Mesenchymal stem cell (in vitro differentiated cells and primary cell): ENCODE measurements at places on chromosomes 2 and 18.

DNA sequence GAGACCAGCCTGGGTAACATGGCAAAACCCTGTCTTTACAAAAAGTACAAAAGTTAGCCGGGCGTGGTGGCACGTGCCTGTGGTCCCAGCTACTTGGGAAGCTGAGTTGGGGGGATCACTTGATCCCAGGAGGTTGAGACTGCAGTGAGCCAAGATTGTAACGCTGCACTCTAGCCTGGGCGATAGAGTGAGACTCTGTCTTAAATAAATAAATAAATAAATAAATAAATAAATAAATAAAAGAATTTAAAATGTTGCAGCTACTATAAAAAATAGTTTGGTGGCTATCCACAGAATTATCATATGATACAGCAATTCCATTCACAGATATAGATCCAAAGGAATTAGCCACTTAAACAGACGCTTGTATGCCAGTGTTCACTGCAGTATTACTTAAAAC is 49.6 kb upstream of the AMMECR1L start:
- DNase-seq: no peak

DNA sequence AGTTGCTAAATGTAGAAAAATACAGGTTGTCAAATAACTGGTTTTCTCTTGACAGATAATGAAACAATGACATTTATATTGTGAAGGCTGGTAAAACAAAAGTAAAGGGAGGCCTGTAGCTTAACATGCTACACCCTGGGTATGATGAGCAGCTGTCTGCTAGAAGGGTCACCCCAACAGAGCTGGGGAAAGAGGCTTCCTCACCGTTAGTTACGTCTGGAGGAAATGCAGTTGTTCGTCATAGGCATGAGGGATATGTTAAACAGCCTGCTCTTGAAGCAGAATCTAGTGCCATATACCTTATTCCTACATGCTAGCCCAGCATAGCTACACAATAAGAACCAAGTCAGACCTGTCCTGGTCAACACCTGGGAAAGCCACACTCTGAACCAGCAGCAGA is 49.9 kb downstream of the LPIN2 start:
- DNase-seq: no peak

DNA sequence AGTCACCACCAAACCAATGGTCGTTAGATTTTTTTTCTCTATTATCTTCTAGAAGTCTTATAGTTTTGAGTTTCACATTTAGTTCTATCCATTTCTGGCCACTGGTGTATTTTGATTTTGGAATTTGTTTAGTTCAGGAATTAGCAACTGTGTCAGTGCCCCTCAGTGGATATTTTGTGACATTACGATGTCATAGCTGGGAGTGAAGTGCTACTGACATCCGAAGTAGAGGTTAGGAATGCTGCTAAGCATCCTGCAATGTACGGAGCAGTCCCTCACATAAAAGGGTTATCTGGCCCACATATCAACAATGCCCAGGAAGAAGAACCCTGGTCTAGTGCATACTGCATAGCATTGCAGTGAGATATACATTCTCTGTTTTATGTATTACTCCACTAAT is 157.4 kb upstream of the RGPD4 start:
- DNase-seq: peak; percentile 4

GRCh38 chr18:34707670-34708069 is 2.4 kb upstream of the DTNA start:
- peak; percentile 95 for DNase-seq

DNA sequence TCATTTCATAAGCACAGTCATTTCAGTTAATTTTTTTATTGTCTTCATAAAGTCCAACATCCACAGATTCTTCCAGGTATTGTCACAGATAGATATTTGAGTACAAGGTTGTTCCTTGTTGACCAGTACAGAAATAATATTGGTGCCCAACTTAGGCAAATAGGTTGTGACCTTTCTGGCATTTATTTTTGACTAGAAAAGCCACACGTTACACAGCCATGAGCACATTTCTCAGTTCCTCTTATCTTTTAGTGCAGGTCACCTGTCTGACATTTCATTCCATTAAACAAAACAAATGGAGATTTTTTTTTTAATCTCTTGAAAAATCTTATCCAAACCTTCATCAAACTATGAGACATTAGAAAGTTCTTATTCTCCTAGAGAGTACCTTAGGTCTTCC is 428.8 kb downstream of the ZNF521 start:
- no peak for DNase-seq

DNA sequence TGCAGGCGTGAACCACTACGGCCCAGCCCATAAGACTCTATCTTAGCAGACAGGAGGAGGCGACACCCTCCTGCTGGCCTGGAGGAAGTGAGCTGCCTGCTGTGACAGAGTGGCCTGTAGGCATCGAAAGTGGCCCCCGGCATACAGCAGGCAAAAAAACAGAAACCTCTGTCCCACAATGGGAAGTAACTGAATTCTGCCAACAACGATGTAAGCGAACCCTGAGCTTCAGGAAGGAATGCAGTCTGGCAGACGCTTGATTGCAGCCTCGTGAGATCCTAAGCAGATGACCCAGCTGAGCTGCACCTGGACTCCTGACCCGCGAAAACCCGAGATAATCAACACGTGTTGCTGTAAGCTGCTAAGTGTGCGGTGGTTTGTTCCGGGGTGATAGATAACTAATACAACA is 13.6 kb downstream of the MRO start:
- DNase-seq: no peak
